H1 (cell line): ENCODE measurements at places on chromosomes 6 and 20.

- DNase-seq: no peak
These were observed 403.9 kb upstream of the JARID2 start for GRCh38 chr6:14841901-14842421.

DNA sequence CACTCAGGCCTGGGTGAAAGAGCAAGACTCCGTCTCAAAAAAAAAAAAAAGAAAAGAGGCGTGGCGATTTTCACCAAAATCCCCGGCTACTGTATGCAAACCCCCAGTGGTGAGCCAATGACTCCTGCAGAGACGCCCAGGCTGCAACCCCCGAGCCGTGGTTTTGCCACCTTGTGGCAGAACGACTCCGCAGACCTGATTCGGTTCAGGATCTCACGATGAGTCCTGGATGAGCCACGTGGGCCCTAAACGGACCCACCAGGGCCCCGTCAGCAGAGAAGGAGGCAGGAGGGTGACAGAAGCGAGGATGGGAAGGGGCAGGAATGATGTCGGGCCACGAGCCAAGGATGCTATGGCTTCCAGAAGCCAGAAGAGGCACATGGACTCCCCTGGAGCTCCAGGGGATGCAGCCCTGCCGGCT is 42.5 kb downstream of the SLC2A4RG start:
- DNase-seq: no peak

DNA sequence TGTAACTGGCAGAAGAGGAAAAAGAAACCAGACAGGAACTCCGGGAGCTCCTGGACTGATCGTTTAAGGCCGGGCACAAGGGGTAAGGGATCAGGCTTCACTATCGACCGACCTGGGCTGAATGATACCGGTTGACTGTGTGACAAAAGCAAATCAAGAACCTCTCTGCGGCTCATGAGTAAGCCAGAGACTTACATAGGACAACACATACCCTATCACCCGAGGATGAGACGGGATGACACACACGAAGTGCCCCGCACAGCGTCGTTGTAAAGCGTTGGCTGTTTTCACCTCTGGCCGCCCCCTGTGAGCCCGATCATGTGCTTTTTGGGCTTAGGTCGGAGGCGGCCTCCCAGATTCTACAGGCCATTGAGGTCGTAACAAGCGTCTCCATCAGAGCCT is 695 bp upstream of the TGIF2 start:
- DNase-seq: no peak

DNA sequence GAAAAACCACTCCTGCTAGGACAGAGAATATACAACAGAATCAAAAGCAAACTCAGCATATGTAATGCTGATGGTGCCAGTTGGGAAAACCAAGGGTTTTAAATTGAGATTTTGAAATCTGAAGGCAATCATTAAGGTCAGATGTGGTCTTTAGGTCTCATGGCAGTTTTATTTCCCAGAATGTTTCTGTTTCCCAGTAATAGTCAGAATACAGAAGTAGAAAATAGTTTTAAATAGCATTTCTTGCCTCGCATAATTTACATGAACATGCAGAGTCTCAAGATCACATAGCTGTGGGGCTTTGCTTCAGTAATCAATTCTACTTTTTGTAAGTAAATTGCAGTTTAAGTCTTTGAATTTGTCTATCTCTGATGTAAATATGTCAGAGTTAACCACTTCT is 58.1 kb downstream of the RNF144B start:
- no peak for DNase-seq

DNA sequence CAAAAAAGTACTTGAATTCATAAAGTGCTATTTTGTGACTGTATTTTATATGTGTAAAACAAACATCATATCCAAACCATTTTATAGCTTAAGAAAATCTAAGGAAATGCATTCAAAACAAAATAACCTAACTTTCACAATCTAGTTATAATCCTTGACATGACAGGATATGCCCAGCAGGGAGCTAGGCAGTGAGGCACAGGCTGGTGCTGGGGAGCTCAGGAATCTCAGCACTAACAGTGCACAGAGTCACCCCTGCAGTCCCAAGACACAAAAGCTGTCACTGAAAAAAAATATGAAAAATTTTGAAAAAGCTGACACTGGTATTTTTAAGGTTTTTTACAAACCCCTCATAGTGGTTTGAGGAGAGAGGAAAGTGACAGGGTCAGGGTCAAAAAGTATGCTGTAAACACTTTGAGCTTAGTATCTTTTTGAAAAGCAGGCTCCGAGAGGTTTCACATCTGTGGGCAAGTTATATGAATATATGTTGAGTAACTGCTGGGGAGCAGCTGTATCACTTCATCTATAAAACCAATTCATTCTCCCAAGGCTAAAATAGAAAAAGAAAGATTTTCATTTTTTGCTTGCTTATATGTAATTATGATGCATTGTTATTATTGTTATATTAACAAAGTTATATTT is 24.1 kb downstream of the LGSN start:
- DNase-seq: no peak

GRCh38 chr20:51413857-51414256 is 128.7 kb downstream of the NFATC2 start:
- no peak for DNase-seq

DNA sequence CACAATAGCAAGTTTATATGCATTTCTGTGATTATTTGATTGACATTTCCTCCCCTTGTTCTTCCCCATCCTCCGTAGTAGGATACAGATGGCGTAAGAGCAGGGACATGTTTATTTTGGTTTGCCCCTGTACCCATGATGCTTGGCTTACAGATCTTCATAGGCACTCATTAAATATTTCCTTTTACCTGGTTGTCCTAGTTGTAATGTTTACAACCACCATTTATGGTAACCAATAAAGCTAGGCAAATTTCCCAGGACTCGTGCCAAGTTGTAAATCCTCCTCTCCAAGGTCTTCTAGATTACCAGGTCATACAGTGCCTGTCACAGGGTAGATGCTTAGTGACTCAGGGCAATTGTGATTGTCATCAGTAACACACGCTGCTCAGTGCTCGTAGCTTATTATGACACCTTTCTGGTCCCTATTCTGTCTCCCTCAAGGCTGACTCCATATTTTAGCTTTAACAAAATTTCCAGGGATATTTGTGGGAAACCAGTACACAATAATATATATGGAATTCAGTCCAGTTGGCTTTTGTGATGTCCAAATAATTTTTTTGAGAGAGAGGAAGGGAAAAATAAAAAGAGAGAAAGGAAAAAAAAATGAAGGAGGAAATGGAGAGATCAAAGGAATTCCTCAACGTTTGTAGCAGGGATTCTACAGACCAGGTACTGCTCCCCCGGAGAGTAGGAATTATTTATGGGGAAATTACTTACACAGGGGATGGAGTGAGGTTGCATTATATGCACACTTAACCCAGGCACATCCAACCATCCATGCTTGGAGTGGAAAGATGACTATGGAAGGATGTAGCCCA is 24.6 kb downstream of the CYP24A1 start:
- DNase-seq: no peak
